Activated T-cell treated with anti-CD3 and anti-CD28 coated beads, Interleukin-2, amount 50 U/mL, for 24 hours (primary cell): ENCODE measurements at places on chromosomes 1 and 21.

DNA sequence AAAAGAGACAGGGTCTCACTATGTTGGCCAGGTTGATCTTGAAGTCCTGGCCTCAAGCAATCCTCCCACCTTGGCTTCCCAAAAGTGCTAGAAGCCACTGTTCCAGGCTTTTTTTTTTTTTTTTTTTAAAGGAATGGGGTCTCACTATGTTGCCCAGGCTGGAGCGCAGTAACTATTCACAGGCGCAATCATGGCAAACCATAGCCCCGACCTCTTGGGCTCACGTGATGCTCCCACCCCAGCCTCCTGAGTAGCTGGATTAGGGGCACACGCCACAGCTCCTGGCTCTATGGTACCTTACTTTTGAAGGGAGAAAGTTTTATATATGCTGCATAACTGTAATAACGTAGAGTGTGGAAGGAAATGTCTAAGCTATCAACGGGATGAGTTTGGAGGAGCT lies 5.7 kb upstream of the ATP13A2 start:
- DNase-seq = no peak

DNA sequence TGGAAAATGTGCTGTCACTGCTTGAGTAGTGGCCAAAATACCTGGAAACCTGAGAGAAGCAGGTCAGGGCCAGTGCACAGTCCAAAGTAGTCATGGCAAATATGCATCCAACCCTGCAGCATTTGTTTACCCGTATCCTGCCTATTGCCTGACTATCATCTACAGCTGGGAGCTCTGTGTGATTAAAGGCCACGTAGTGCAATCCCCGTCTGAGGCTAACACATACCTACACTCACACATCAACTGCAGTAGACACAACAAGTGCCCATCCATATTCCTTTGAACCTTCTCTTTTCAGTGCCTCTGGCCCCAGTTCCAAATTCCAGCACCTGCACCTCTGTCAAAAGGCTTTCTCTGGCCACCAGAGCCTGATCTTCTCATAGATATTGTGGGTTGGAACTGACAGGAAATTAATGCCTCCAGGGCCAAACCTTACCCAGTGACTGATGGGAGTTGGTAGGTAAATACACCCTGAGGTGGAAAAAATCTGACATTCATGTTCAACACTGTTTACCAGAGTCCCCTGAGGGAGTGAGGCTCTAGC lies 383.0 kb downstream of the SETD4 start:
- no peak for DNase-seq

GRCh38 chr1:116243333-116244054 lies 129.6 kb upstream of the ATP1A1 start:
- no peak for DNase-seq

DNA sequence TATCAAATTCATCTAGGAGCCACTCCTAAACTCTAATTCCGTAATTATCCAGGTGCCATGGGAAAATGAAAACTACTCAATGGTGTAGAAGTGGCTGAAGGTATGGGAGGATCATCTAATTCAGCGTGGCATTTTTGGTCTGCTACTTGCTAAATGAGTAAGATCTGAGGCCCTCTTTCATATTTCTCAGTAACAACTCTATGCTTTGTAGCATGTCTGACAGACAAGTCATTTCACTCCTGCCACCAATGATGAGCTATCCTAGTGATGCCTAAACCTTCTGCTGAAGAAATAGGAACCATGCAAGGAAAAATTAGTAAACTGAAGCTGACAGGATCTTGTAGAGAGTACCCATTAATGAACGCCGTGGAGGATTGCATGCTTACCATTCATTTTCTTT lies 145.3 kb downstream of the NTNG1 start:
- no peak for DNase-seq

DNA sequence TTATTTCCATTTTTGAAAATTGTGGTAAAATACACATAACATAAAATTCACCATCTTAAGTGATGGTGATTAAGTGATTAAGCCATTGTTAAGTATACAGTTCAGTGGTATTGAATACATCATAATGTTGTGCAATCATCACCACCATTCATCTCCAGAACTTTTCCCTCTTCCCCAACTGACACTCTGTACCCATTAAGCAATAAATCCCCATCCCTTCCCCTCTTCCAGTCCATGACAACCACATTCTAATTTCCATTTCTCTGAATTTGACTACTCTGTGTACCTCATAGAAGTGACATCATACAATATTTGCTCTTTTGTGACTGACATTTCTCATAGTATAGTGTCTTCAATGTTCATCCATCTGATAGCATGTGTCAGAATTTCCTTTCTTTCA lies 124.8 kb downstream of the DISC1 start:
- DNase-seq = no peak

GRCh38 chr1:222791006-222791710 lies 23.7 kb upstream of the DISP1 start:
- DNase-seq = no peak

GRCh38 chr1:47656719-47657685 lies 219.2 kb downstream of the FOXD2 start:
- no peak for DNase-seq

DNA sequence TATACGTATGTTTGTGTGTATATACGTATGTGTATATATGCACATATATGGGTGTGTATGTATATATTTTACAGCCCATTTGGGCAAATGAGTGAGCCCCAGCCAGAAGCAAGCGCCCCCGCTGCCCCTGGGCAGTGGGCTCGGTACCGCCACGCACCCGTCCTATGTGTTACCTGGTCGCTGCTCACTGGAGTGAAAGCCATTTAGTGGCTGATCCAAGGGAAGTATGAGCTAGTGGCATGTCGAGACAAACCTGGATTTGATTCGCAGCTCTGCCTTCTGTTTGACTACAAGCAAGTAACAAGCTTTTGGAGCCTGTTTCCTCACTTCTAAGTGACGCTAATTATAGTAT lies 35.8 kb upstream of the JAK1 start:
- DNase-seq = no peak
